ENCODE measurements at places on chromosomes 7 and 10.

GRCh38 chr10:11282156-11282555, 264.5 kb downstream of the CELF2 start:
- no peak for DNase-seq

GRCh38 chr7:150974468-150975391, 3.4 kb downstream of the KCNH2 start:
- DNase-seq, result no peak

DNA sequence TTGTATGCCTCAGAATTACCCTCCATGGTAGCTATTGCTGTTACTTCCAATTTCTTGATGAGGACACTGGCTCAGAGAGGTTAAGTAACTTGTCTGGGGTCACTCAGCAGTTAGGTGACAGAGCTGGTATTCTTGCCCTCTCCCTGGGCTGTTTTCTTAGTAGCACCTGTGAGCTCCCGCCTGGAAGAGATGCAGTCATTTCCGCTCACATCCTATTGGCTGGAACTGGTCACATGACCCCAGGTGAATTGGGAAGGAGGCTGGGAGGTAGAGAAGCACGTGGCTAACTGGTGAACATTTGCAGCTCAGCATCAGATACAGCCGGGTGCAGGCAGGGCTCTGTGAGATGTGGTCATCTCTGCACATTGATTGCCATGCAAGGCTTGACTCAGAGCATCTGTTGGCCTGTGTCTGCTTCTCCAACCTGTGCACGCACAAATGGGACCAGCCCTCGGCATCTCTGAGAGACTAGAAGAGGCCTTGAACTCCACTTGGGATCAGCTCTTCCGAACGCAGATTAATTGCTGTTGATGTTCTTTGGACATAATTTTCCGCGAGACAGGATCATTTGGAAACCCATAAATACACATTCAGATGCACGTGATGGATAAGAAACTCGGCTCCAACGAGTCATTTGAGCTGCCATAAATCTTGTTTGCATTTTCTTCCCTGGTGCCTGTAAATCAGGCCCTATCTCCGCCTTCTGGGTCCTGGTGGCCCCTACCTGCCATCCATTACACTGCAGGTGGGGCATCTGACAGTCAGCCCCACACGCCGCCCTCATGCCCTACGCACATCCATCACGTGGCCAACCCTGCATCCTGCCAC, 42.8 kb downstream of the MYL10 start:
- no peak for DNase-seq

GRCh38 chr7:47377741-47378140, 204.2 kb downstream of the TNS3 start:
- no peak for DNase-seq

DNA sequence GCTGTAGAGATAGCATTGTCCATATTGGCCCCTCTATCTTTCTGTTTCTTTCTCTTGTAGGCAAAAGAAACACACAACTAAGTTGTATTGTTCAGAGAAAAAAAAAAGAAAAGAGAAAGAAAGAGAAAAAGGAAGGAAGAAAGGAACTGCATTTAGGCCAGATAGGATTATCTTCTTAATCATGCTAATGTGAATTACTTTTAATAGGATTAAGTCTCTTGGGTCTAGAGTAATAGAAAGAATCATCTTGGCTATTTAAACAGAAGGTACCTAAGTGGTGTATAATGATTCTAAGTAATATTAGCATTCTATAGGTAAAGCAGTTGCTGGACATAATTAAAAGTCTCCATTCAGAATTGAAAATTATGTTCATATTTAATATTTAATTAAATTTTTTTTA, 42.2 kb downstream of the GPR85 start:
- DNase-seq, result no peak

Data from pons (tissue), 1 donor.